CD4-positive, alpha-beta memory T cell (primary cell): ENCODE measurements at places on chromosomes 1 and 21. TPM values are rescaled to one million over a fixed set of nuclear protein-coding genes. Genes with fewer than 3 reads are reported as not detected.

- DNase-seq = peak; percentile 59
These were observed 8.6 kb downstream of the EDEM3 start for GRCh38 chr1:184745929-184746638.

- peak; percentile 58 for DNase-seq
These were observed 89.4 kb upstream of the IPO9 start for GRCh38 chr1:201739492-201740085.

DNA sequence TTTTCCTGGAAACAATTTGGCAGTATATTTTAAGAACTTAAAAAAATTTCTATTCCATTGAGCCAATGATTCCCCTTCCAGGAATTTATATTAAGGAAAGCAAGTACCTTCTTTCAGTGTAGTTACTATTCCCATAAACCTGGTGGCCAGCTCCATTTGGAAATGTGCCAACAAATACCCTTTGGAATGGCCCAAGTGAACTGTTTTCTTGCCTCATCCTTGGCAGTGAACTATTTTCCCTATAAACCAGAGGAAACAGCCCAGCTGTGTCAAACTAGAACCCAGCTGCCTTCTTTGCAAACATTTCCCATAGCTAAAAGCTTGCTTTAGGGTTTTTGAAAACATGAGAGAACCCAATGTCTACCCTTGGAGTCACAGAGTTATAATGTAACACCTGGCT is 496.9 kb downstream of the NEGR1 start:
- DNase-seq = no peak

- no peak for DNase-seq
These were observed 418.5 kb downstream of the RWDD3 start for GRCh38 chr1:95652423-95652965.

The HFM1 gene
- total RNA-seq = not detected

The NBPF15 gene
- total RNA-seq = 169 TPM

The TLCD4 gene
- total RNA-seq = 0.12 TPM

DNA sequence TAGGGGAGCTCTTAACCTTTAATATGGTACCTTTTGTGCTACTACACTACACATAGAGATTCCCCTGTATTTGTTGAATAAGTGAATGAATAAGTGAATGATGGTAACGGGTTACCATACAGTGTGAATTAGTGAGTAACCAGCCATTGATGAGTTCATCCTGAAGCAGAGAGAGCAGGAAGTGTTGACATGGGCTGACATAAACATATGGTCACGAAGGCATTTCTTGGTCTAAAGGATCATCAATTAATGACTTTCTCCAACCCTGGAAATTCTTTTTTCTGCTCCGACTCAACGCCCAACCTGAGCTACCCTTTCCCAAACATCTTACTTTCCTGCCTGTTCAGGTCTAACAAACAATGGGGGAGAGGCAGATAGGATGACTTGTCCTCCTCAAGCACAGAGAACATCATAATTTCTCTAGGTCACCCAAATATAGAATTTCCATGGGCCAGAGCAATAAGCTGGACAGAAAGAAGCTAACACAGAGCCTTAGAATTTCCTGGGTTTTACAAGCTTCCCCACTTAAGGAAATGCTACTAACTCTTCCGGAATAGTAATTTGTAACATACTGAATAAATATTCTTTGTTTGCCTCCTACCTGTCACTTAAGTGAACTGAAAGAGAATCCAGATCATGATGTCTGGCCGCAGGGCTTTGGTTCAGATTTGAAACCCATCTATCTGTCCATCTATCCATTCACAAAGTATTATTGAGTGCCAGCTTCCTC is 114.7 kb upstream of the NGF start:
- no peak for DNase-seq

The S100A14 gene
- total RNA-seq = not detected

The S100A8 gene
- total RNA-seq = not detected

The TTC13 gene
- 43.9 TPM for total RNA-seq

DNA sequence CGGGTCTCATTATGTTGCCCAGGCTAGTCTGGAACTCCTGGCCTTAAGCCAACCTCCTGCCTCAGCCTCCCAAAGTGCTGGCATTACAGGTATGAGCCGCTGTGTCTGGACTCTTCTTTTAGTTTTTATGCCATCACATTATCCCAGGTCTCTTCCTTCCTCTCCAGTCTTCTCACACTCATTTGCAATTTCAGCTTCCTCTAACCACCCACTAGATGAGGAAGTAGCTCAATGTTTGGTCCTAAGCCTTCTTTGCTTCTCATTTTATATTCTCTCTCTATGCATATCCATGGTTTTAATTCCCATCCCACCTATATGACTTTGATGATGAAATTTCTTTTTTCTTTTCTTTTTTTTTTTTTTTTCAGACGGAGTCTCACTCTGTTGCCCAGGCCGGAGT is 3.1 kb upstream of the ZBTB8A start:
- DNase-seq = no peak

DNA sequence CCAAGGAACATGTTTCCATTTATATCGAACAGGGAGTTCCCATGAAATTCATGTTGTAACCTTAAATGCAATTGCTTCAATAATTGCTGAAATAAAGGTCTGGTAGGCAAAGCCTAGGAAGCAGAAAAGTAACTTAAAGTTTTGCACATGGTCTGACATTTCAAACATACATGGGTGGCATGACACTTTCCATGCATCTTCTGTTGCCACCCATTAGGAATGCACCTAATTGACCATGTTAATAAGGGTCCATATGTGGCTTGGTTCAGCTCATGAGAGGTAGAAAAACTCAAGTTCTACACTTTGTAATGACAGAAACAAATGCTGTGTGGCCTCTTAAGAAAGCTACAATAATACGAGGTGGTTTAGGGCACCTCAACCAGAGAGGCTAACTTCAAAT is 72.0 kb upstream of the GORAB start:
- no peak for DNase-seq

- no peak for DNase-seq
These were observed 61.5 kb upstream of the RGS2 start for GRCh38 chr1:192747301-192747700.

The OR10J1 gene
- total RNA-seq = not detected

- DNase-seq = peak; percentile 83
These were observed at the start of gene S1PR1 for GRCh38 chr1:101236516-101237228. TSS of gene S1PR1 (plus strand) at chr1:101237019. CDS start at chr1:101238985, 1,966 bp downstream.

The SMYD3 gene
- 19.7 TPM for total RNA-seq

DNA sequence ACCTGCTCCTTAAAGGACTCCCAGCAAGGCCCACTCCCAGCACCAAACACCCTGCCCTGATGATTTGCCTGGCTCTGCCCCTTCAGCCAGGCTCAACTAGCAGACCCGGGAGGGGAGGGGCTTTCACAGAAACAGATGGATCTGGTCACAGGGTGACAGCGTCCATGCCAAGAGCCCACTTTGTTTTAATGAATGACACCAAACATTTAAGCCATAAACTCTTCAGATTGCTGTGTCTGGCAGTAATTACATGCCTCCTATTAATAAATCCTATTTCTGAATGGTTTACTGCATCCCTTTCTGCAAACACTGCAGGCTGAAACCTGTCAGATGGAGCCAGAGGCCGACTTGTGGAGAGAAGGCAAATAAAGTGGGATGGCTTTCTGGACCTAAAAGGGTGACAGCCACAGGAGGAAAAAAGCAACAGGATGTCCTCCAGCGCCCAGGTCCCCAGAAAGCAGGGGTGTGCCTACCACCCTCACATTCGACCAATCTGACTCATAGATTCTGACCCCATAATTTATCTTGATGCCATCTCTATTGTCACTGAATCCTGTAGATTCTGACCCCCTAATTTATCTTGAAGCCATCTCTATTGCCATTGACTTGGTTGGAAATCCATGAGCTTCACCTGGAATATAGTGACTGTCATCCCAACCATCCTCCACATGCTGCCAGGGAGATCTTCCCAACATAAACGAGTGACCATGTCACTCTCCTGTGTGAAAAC is 200.9 kb downstream of the PLPP3 start:
- DNase-seq = no peak

- DNase-seq = no peak
These were observed 6.8 kb upstream of the NFYC start for GRCh38 chr1:40684669-40685068.

DNA sequence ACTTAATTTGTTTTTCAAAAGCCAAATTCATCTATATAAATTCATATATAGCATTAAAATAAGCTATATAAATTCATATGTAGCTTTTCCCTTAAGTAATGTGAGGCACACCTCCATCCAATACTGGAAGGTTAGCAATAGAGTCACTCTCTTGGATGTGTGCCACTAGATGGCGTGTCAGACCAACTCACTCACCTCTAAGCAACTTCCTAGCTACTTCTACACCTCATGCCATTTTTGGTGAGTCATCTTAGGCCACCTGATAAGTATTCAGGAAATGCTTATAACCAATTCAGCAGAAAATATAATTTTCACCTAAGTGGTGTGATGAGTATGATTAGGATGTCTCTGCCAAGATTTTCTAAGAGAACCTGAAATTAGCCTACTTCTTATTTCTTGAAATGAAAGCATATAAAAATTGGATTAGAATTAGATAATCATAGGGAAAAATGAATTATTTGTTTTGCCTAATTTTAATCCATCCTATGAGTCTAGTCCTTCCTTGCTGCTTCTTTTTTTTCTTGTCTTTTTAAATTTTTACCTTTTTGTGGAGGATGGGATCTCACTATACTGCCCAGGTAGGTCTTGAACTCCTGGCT is 34.4 kb upstream of the TADA1 start:
- peak; percentile 73 for DNase-seq

DNA sequence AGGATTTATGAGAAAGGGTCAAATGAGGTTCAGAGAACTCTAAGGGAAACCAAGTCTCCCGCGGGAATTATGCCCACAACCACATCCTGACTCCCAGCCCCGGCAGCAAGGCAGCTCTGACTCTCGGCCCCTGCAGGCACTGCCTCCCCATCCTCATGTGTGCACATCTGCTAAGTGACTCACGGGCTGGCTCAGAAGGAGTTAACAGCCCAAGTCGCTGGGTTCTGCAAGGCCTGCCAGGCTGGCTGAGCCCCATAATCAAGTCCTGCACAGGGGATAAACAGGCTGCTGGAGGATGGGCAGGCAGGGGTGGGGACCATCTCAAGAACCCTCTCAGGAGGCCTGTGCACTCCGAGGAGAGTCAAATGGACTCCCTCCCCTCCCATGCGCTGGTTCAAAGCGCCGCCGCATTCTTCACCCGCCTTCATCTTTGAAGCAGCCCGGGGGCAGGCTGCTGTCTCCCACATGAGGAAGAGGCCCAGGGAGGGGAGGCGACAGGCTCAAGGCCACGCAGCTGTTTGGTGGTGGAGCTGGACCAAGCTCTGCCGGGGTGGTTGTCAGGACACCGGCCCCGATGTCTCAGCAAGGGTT is 344.3 kb downstream of the MATN1 start:
- DNase-seq = no peak

DNA sequence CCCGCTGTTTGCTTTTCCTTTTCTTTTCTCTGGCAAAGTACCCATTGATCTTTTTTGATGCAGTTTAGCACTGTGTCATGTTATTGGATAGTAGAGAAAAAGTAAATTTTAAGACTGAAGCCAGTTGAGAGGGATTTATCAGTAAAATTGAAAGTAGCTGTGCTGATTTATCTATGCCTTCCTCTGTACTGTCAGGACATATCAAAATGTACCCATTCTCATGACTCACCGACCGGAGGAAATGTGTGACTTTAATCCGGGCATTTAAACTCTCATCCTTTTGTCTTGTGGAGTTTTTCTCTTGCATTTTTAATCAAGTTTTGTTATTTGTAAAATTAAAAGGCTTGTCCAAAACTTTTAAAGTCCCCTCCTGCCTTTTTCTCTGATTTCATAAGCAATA is 276.6 kb upstream of the FMN2 start:
- no peak for DNase-seq

- no peak for DNase-seq
These were observed 39.6 kb downstream of the ELAVL4 start for GRCh38 chr1:50148142-50148923.

- DNase-seq = no peak
These were observed 11.4 kb downstream of the NEXN start for GRCh38 chr1:77899647-77900320.

DNA sequence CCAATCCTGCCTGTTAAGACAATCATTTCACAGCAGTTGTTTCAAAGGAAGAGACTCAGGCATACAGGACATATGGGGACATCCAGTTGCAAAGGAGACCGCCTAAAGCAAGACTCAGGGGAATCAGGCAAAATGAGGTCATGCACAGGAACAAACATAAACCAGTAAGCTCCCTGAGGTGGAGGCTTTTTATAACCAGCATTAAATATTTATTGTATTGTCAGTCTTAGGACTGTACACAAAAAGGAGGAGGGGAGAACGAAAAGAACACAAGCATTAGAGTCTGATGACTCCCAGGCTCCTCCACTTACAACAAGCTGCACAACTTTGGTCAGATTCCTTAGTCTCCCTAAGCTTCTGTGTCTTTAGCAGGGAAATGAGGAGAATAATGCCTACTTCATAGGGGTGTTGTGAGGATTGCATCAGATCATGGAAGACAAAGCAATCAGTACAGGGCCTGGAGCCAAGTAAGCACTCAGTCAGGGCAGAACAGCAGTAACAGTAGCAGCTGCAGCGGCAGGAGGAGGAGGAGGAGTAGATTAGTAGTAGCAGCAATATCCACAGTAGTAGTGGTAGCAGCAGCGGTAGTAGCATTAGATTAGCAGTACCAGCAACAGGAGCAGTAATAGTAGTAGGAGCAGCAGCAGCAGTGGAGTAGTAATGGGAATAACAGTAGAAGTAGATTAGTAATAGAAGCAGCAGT is 54.2 kb upstream of the SPATA6 start:
- no peak for DNase-seq

- DNase-seq = peak; percentile 79
These were observed 11.4 kb upstream of the RGS16 start for GRCh38 chr1:182615468-182616129.

DNA sequence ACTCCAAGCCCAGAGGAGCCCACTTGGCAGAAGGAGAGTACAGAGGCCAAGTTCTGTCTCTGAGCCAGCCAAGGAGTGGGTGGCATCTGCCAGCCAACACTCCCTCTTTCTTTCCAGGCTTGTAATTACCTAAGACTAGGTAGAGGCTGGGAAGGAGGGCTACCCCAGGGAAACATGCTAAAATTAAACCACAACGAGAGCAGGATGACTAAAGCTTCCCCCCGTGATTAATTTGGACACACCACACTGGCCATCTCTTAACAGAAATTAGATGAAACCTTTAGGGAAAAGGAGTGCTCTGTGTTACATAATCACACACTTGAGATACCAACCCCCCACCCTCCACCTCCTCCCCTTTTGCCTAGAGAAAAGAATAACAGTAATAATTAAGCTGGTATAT is 102.1 kb upstream of the ZC3H12A start:
- DNase-seq = no peak

DNA sequence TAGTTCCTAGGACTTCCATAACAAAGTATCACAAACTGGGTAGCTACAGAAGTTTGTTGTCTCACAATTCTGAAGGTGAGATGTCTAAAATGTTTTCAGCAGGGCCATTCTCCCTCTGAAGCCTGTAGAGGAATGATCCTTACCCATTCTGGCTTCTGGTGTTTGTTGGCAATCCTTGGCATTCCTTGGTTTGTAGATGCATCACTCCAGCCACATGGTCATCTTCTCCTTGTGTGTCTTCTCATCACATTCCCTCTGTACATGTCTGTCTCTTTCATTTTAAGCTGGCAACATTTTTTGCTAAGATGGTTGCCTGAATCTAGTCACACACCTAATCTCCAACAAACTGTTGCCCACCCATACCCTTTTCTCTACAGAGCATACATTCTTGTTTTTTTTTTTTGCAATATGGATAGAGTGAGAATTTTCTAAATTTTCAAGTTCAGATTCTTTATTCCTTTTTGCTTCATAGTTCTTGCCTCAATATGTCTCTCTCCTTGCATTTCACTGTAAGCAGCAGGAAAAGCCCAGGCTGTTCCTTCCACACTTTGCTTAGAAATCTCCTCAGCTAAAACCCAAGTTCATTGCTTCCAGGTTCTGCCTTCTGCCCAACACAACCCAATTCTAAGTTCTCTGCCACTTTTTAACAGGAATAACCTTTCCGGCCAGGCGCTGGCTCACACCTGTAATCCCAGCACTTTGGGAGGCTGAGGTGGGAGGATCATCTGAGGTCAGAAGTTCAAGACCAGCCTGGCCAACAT is 18.3 kb downstream of the ZBED6 start:
- DNase-seq = no peak
